ENCODE measurements at places on chromosomes 1 and 21.
A peak's percentile ranks its signal among the peaks of the same experiment; 100 is the strongest.

- no peak for DNase-seq
Observed at GRCh38 chr1:62377043-62377562, 57.9 kb upstream of the KANK4 start.

- no peak for DNase-seq
Observed at GRCh38 chr1:235859789-235860188, 6.9 kb downstream of the LYST start.

DNA sequence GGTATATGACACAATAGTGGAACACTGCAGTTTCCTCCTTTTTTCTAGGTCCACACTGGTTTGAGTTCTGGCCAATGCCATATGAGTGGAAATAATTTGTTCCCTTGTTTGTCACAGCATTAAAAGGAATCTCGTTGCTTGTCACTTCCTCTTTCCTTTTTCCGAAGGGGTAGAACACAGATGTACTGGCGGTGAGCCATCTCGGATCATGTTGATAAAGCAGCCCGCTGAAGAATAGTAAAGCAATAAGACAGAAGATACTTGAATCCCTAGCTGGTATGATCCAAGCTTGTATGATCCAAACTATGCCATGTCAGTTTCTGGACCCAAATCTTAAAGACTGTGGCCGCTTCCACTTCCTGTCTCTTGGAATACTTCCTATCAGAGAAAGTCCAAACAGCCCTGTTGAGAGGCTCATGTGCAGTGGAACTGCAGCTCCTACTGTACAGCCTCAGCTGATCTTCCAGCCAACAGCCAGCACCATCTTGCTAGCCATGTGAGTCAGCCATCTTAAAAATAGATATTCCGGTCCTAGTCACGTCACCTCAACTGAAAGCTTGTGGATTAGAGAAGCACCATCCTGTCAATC is 40.3 kb downstream of the CFHR5 start:
- no peak for DNase-seq

DNA sequence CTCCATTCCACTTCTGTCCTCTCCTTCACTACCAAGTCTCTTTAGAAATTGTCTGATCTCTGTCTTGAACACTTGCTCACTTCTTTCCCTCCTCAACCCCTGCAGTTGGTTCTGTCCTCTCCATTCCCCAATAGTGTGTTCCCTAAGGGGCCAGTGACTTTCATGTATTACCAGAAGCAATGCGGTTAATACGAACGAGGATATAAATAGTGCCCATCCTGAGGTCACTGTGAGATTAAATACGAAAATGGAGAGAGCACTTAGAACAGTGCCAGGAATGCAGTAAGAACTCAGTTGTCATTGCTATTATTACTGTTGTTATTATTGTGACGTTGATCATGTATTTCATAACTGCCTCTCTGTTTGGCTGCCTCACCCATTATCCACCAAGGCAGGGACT is 53.0 kb upstream of the ARTN start:
- DNase-seq = no peak

GRCh38 chr1:163069142-163069541 is at the start of gene RGS4:
Gene RGS4, plus strand, starts transcription at chr1:163069361. Its CDS starts 124 bp downstream, at chr1:163069485.
- peak; percentile 93 for DNase-seq

DNA sequence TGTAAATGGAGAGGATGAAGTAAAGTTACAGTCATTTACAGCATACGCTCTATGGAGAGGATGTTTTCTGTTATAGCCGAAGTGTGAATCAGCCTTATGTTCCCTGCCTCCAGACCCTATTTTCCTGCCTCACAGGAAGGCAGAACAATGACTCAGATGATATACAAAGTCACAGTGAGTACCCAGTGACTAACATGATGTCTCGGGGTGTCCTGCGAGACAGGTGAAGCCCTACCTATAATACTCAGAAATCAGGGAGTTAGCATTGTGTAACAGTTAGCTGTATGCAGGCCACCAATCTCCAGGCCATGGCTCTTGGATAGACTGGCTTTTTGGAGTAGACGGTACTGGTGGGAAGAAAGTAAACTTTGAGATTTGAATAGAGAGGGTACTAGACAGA is 55.6 kb upstream of the FBXO28 start:
- DNase-seq = no peak

GRCh38 chr1:4447778-4448420 is 206.5 kb upstream of the AJAP1 start:
- peak; percentile 41 for DNase-seq

- no peak for DNase-seq
Observed at GRCh38 chr21:43768868-43769167, 7.3 kb downstream of the CSTB start.

- DNase-seq = no peak
Observed at GRCh38 chr1:73593364-73593763, 604.6 kb downstream of the LRRIQ3 start.

GRCh38 chr1:234617986-234618736 is 8.2 kb upstream of the IRF2BP2 start:
- DNase-seq = no peak

GRCh38 chr1:47491341-47491753 is 53.5 kb downstream of the FOXD2 start:
- no peak for DNase-seq

DNA sequence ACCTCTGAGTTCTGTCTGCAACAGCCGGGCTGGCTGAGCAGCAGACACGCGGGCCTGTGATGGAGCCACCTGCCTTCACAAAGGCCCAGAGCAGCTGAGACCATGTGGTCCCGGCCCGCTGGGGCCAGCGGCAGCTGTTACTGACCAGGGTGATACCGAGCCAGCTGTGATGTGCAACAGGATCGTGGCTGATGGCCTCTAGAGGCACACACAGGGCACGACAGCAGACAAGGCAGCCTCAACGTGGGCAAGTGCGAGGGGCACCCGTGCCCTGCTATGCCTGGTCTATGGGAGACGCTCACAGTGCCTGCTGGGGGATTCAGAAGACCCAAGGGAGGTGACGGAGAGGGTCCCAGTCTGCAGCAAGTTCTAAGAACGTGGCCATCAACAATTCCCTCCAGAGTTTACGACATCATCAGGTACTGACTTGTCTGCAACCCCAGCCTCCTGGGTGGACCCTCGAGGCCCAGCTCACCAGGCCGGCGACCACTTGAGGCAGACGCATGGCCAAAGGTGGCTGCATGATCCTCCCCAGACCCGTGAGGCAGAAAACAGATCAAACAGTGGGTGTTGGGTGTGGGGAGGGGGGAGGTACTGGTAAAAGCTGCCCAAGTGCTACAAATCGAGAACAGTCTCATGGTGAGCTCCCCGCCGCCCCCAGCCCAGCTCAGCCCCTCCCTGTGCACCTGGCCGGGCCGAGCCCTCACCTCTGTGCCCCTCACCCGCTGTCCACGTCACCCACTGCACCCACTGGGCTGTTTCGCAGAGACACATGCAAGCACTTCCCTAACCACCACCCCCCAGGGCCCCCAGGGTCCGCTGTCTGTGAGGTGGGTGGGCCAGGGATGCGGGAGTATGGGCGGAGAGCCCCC is 6.0 kb downstream of the POFUT2 start:
- peak; percentile 23 for DNase-seq

DNA sequence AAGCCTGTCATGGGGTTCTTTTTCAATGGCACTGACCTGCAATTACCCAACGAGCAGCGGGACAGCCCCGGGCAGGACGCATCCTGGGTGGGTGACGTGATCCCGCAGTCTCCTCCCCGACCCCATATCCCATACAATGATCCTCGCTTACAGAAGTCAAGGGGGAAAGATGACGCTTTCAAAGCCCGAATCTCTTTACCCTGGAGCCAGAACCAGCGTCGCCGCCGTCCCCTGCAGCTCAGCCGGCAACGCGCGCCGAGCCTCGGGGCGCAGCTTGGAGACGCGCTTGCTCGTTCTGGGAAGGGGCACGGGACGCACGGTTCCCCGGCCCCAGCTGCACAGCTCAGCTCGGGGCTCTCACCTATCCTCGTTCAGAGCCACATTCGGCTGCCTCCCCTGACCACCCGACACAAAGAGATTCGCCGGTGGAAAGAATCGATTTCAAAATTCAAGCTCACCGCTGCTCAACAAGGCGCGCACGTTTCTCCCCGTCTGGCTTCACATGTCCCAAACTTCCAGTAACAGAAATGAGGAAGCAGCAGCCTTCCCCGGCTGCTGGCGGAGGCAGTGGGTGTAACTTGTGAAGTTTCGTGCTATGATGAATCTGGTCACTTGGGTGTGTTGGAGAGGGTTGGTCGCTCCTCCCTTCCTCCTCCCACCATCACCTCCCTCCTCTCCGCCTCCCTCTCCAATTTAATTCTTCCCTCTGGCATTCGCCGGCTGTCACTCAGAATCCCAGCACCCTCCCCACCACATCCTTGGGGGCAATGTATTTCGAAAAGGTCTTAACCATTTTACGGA is at the start of gene TIAM1:
TIAM1 (minus strand) TSS at position 582 of the 801 bp plus-strand sequence. CDS start 77,289 bp downstream, outside the sequence.
- peak; percentile 74 for DNase-seq

DNA sequence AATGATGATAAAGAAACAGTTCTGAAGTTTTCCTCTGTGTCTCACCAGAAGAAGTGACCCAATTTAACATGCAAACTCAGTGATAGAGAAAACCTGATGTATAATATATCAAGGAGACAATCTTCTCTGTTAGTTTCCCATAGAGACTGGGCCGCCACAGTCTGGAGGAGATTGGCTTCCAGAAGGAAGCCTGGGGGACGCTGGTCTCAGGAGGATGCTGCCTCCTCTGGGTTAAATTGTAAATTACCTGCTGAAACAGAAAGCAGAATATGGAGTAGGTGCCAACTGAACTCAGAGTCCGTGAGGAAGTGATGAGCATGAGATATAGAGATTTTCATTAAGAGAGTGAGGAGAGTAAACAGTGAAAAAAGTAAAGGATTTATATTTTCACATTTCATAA is 15.8 kb downstream of the OR14I1 start:
- no peak for DNase-seq

GRCh38 chr1:201507360-201507675 is 395 bp upstream of the CSRP1 start:
- DNase-seq = no peak

DNA sequence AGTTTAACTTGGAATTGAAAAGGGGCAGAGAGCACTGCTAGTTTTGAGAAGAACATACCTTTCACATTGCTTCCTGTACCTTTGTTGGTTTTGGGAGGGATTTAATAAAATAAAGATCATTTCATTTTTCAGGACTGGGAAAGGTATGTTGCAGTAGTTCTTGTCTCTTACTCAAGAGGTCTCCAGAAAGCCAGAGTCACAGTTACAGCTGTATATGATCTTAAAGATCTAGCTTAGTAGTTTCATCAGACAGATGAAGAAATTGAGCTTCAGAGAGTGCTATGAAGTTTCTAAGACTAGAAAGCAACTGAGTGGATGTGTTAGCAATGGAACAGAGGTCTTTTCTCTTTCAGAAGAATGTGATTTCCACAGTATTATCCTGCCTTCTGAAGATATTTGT is 1.0 kb downstream of the OR10K2 start:
- DNase-seq = no peak

DNA sequence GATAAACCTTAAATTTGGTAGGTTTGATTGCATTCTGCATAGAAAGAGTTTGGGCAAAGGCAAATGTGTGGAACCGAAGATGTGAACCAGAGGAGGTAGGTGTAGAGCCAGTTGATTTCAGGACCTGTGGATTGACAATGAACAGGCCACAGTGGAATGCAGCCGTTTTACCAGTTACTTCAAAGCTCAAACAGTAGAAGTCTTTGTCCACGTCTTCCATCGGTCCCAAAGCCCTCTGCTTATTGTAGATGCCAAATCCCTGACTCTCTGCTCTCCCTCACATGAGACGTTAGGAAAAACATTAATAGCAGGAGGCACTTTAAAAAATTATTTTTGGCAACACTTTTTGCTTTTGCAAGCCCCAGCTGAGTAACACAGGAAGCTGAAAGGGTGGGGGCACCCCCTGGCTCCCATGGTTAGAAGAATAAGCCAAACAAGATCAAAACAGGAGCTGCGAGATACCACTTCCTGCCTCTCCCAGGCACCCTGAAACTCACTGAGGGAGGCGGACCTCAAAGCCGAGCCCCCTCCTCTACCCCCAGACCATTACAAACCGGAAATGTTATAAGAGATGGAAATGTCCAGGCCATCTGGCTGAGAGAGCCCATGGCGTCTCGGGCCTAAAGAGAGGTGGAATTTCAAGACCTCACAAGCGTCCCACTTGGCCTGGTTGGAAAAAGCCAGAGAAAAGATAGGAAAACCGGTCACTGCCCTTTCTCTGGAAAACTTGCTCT is 13.5 kb downstream of the TRAF3IP3 start:
- DNase-seq = no peak

GRCh38 chr1:158112994-158113758 is 67.5 kb upstream of the CD1D start:
- peak; percentile 68 for DNase-seq

- no peak for DNase-seq
Observed at GRCh38 chr21:25953659-25954058, 216.9 kb downstream of the APP start.

DNA sequence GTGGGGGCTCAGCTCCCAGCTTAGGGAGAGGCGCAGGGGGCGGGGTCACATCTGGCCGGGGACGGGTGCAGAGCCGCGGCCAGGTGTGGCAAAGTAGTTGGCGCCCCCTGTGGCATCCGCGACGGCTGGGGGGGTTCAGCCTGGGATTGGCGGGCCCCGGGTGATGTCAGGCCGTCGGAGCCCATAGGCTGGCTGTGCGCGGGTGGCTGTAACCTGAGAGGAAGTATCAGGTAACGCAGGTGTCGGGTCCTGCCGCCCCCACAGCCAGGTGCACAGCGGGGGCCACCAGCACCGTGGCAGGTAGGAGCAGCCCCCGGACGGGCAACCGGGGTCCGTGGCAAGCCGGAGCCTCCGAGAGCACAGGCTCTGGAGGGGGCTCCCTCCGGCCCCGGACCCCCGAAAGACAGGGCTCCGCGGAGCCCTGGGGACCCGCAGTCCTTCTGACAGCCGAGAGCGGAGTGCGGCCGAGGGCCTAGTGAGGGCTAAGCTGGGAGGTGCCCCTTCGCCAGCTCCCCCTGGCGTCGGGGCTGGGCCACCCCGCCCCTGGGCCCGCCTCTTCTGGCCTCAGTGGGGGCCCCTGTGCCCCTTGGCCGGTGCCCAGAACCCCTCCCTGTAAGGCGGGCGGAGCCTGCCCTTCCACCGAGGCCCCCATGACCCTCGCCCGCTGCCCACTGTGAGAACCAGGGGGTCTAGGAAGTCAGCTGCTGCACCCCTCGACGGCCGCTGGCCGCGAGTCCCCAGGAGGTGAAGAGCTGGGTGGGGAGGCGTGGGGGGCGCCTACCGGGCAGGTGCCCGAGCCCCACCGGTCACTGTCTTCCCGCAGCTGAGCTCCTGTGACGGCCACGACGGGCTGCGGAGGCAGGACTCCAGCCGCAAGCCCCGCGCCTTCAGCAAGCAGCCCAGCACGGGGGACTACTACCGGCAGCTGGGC is 17.9 kb downstream of the TNFRSF25 start:
- DNase-seq = peak; percentile 98

DNA sequence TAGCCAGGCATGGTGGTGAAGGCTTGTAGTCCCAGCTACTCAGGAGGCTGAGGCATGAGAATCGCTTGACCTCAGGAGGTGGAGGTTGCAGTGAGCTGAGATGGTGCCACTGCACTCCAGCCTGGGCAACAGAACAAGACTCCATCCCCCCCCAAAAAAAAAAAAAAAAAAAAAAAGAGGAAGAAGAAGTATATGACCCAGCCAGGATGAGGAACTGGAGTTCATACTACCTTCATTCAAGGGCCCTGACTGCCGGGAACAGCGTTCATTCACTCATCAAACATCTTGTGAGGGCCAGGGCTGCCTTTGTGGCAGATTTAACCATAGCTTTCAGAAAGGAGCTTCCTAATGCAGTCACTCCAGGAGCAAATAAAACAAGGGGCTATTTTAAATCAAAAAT is 127.6 kb downstream of the MRPS6 start:
- DNase-seq = no peak
